ENCODE measurements at places on chromosomes 2 and 18.
A peak's percentile ranks its signal among the peaks of the same experiment; 100 is the strongest.

- DNase-seq = no peak
Measured at GRCh38 chr2:64659252-64659651, 5.5 kb upstream of the SERTAD2 start.

DNA sequence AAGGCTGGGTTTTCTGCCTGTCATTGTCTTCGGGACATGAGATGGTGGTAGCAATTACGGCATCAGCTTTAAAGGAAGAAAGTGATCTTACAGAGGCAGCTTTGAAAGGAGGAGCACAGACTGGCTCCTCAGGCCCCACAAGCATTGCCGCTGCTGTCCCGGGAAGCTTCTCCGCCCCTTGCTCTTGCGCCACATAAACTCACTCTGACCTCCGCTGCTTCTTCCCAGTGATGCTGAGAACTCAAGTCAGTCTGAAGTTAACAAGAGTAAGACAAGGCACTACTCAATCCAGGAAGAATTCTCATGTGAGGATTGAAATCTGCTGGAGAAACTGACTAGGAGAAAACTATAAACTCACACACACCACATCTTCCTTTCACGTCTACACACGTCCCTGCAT is 112.4 kb upstream of the RIOK3 start:
- no peak for DNase-seq

- DNase-seq = peak; percentile 45
Measured at GRCh38 chr18:3037423-3037915, 24.5 kb upstream of the LPIN2 start.

- no peak for DNase-seq
Measured at GRCh38 chr2:229300790-229301189, 29.7 kb upstream of the PID1 start.

- no peak for DNase-seq
Measured at GRCh38 chr2:236887953-236888793, 197.5 kb upstream of the COPS8 start.

DNA sequence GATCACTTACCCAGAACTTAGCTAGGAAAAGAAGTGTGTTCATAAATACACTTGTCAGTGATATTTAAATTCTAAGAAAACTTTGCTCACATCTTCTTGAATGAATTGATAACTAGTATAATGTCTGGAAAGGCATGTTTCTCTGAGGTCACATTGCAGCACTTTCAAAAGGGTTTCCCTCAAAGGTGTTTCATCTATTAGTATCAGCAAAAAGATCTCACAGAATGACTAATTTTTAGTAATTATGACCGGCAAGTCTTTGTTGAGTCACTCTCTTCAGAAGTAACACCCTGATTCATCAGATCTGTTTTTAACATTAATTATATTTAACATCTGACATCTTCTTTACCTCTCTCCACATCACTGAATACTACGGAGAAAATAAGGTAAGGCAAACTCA is 222.3 kb downstream of the IKZF2 start:
- DNase-seq = no peak

- no peak for DNase-seq
Measured at GRCh38 chr2:240245184-240245583, 104.7 kb upstream of the OTOS start.

DNA sequence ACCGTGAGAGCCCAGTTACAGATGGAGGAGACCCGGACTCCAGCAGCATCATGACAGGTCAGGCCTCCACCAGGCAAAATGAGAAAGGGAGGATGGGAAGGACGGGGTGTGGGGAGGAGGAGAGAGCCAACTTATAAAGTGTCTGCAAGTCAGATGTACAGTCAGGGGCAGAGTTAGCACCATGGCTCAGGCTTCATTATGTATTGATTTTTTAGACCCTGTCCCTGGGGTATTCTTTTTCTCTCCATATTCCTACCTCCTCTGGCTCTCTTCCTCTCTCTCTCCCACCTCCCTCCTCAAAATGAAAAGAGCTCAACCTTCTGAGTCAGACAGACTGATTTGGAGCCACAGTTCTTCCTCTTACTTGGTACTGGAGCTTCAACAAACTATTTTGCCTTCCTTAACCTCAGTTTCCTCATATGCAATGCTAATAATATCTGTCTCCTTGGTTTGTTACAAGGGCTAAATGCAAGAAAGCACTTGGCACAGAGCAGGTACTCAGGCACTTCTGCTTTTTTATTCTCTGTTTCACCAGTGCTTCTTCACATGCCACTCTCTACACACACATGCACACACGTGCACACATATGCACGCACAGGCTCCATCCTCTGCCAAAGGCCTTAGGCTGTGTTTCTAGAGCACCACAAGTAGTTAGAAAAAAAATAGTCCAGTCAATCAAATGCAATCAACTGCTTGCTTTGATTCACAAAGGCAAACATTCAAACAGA is 92.3 kb upstream of the PKDCC start:
- DNase-seq = peak; percentile 53

DNA sequence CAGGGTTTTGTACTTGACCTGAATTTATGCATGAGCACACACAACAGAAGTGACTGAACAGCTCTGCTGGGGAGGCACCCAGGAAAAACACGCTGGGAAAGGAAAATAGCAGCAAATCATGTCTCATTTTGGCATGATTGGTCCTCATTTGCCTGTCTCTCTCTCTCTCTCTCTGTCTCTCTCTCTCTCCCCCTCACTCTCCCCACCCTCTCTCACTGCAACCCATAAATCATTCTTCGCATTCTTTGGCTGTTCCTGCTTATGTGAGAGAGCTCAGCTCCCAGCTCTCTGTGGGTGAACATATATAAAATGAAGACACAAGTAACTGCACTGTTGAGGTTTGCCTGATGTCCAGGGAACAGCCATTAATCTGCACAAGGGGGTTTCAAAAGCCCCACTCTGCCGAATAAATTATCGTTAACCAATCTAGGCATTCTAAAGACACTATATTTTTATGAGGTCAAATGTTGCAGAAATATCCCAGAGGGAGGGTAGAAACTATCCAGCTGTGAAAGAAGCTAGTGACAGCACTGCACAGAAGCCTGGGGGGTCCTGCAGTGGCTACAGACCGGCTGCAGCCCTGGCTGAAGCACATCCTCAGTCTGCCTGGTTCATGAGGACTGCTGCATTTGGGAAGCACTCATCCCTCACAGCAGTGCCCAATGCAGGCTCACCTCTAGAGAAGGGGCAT is 260.3 kb downstream of the AFF3 start:
- no peak for DNase-seq

GRCh38 chr18:48992791-48993555 is 42.2 kb upstream of the SMAD7 start:
- peak; percentile 94 for DNase-seq

DNA sequence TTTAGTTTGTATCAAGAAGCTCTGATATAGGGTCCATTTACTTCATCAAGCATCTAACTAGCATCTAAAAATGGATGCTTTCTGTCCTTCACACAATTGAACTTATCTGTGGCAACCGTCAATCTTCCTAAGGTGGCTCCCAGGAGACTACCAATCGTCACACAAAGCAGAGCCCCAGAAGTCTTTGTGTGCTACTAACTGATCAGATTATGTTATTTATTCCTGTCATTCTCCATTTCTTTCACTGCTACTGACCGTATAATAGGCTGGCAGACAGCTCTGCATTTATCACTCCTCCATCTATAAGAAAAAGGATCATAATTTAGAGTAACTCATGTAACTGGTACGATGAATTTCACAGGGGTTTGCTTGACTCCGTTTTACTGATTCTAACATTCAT is 585.0 kb upstream of the NXPH2 start:
- DNase-seq = no peak

DNA sequence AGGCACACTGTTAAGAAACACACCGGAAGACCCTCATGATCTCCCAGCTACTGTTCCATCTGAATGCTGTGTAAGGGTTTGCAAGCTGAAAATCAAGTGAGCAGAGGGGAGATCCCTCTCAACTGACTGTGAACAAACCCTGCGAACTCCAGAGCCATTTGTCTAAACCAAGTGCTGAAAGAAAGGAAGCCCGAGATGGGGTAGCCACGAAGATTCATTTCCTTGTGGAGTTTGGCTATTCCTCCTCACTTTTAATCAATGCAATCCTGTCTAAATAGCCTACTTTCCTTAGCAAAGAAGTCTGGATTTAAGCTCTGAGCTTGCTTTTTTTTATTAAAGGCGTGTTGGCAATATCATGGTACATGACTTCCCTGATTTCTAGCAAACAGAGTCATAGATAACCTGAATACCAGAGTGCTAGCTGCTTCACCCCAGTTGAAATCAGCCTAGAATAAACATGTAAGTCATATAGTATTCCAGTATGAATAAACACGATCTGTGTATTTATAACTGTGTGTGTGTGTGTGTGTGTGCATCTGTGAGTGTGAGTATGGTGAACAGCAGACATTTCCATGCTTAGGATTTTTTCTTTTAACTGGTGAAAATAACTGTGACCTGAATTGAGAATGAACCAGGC is 365.2 kb downstream of the ZNF521 start:
- no peak for DNase-seq

GRCh38 chr2:27807476-27807875 is 36.0 kb downstream of the MRPL33 start:
- peak; percentile 37 for DNase-seq

- DNase-seq = peak; percentile 28
Measured at GRCh38 chr2:119856469-119856901, 96.8 kb downstream of the PTPN4 start.

- no peak for DNase-seq
Measured at GRCh38 chr2:3871002-3871401, 167.6 kb downstream of the DCDC2C start.

DNA sequence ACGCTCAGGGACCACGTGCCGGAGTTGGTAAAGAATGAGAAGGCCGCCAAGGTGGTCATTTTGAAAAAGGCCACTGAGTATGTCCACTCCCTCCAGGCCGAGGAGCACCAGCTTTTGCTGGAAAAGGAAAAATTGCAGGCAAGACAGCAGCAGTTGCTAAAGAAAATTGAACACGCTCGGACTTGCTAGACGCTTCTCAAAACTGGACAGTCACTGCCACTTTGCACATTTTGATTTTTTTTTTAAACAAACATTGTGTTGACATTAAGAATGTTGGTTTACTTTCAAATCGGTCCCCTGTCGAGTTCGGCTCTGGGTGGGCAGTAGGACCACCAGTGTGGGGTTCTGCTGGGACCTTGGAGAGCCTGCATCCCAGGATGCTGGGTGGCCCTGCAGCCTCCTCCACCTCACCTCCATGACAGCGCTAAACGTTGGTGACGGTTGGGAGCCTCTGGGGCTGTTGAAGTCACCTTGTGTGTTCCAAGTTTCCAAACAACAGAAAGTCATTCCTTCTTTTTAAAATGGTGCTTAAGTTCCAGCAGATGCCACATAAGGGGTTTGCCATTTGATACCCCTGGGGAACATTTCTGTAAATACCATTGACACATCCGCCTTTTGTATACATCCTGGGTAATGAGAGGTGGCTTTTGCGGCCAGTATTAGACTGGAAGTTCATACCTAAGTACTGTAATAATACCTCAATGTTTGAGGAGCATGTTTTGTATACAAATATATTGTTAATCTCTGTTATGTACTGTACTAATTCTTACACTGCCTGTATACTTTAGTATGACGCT is 5.8 kb downstream of the MYCN start:
- DNase-seq = no peak

DNA sequence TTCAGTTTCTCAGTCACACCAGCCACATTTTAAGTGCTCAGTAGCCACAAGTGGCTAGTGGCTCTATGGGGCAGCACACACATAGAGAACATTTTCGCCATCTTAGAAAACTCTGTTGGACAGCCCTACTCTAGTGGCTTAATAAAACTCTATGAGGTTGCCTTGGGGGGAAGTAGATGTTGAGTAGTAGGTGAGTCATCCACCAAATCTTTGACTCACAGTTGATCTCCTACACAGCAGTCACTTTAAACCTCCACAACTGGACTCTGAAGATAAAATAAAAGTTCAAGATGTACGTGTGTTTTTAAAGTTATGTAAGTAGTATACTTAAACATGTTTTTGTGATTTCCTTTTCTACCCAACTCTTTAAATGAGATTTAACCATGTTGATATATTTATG is 379.0 kb downstream of the SETBP1 start:
- DNase-seq = peak; percentile 84

DNA sequence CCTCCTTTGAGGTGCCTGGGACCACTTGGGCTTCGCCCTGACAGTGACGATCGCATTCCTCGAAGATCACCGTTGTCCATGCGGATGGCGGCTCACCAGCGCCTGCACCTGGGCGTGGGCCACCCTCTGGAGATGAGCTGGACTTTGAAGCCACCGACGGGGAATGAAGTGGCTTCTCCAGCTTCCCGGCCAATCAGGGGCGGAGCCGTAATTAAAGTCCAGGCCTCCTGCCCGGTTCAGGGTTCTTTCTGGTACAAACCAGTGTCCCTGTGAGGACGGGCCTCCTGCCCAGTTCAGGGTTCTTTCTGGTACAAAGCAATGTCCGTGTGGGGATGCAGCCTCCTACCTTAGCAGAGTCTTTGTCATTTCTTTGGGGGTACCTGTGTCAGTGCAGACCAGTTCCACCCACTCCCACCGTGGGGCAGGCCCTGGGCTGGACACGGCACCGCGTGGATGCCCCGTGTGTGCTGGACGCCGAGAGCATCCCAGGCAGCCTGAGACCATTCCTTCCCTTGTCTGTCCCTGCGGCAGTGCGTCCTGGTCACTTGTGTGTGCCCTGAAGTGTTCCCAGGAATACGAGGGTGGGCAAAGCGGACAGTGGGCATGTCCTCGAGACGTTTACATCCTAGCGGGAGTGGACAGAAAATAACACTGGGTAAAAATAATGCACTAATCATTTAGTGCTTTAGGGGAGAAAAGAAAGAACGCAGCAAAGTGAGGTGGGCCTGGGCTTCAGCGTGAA is 55.0 kb downstream of the KCNG2 start:
- no peak for DNase-seq

GRCh38 chr2:226660526-226660925 is 139.1 kb downstream of the IRS1 start:
- no peak for DNase-seq

DNA sequence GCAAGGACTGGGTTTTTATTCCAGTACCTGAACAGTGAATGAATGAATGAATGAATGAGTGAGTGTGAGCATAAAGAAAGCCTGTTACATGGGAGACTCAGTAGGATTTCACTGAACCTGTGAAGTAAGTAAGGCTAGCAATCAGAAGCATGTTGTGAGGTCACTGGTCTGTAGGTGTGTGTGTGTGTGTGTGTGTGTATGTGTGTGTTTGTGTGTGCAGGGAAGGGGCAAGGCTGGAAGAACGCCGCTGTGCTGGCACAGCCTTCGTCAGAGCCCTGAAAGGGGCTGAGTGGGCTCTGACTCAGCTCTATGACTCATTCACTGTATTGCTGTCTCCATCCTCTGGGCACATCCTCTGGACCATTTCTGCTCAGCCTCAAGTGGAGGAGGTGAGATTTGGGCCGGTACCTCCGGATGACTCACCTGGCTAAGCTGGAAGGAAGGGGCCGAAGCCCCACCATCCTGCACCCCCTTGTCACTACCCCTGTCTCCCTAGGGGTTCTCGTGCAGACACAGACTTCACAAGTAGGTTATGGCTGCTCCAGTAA is 51.4 kb upstream of the MRPL33 start:
- DNase-seq = peak; percentile 69

- DNase-seq = peak; percentile 59
Measured at GRCh38 chr2:47083005-47083404, 72.1 kb downstream of the STPG4 start.

GRCh38 chr18:76496194-76496890 is 1.3 kb upstream of the ZNF516 start:
- DNase-seq = peak; percentile 87

GRCh38 chr18:79718878-79719477 is 39.4 kb downstream of the CTDP1 start:
- DNase-seq = no peak
